ENCODE measurements at places on chromosomes 2 and 18. TPM values are rescaled to one million over a fixed set of nuclear protein-coding genes. Genes with fewer than 3 reads are reported as not detected.

- DNase-seq, result no peak
These were observed 111.7 kb upstream of the SCN1A start for GRCh38 chr2:166239548-166239947.

GRCh38 chr2:141021611-141022010 lies 1109.2 kb downstream of the LRP1B start:
- no peak for DNase-seq

DNA sequence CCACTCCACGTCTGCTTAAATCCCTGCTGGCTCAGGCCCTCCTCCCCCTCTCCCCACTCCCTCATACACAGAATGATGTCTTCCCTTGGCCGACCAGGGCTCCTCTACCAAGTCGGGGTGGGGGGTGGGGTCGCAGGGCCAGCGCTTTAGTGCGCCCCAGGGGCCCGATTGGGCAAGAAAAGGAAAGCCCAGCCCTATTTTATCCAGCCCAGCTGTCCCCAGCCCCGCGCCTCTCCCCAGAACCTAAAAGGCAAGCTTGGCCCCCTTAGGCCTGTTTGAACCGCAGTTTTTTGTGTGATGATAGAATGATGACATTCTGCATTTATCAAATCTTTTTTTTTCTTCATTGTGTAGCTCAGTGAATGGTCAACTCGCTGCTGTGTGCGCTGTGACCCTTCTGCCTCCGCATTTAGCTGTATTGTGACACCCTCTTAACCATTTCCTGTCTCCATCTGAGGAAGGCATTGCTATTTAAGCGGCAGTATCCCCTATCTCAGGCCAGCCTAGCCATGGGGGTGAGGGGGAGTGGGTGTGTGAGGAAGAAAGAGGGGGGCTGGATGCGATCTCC lies 231.4 kb downstream of the HAUS1 start:
- DNase-seq, result no peak

GRCh38 chr2:136117391-136117841 lies 533 bp downstream of the CXCR4 start:
- DNase-seq, result no peak

DNA sequence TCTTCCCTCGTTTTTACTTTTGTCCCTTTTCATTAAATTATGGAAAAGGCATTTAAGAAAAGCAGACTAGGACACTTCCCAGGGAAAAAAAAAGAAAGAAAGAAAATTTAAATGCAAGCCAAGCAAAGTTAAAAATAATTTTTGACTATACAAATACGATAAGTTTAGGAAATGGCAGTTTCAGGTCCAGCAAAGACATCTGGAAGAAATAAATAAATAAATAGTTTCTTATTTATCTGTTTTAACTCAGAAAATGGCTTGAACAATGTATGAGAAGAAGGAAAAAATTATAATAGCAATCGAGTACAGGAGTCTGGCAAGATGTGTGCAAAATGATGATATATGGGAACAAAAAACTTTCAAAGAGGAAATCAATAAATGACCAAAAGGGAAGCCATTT lies 114.6 kb upstream of the NCKAP5 start:
- no peak for DNase-seq

DNA sequence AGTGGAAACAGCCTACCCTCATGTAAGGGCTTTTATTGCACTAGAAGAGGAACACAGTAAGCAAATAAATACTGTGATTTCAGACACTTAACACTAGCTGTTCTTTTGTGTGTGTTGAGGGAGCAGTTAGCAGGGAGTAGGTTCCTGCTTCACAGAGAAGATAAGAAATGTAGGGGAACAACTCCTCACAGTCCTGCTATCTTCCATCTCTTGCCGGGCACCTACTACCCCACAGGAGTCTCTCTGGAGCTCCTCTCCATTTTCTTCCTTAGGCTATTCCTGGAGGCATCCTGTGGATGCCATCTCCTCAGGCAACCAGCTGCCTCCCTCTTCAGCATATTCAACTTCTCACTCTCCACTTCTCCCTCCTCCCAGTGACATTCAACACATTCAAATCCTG lies 145.0 kb downstream of the SRBD1 start:
- no peak for DNase-seq

DNA sequence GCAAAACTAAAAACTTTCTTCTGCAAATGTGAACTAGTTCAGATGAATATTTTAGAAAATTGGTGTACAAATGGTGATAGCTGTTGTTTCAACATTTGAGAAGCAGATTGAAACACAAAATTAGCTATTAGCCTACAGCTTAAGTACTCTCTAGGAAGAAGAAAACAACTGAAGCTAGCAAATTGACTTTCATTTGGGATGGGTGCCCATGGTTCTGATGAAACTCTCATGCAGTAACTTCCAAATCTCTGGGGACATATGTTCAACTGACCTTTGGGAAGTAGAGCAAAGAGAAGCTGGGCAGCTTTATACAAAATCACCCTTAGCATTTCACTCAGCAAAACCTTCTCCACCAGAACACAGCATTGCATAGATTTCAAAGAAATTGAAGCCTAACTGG lies 119.0 kb downstream of the GALNT13 start:
- DNase-seq, result no peak

DNA sequence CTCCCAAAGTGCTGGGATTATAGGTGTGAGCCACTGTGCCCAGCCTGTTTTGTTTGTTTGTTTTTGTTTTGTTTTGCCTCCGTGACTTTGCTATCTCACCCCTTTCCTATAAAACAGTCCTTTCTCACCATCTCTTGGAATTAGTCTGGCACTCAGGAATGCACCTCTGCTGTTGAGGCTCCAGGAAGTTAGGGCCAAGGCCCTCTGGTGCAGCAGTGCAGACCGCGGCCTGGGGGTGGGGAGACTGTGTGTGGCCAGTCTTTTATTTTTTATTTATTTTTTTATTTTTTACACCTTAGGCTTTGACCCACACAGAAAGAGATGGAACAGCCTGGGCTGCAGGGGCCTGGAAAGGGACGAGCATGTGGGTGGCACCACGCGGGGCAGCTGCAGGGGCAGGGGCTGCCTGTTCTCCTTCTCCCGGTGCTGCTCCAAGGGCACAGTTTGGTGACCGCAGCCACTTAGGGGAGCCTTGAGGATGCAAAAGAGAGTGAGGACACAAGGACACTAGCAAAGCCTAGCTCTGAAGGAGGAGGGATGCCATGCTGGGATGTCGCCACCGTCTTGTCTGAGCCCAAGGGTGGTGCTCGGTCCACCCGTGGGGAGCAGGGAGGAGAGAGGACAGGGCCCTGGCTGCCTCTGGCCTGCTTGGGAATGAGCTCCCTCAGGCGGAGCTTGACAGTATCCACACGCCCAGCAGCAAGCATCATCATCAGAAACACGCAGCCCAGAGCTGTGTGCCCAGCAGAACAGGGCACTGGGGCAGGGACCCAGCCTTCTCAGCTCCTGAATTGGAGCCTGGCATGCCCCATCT lies 19.4 kb upstream of the ALPI start:
- DNase-seq, result no peak

Gene CCL20
- total RNA-seq, result 39.7 TPM

Gene ACMSD
- not detected for total RNA-seq

Gene TMSB10
- 1,429 TPM for total RNA-seq

Gene PARD3B
- total RNA-seq, result 3.0 TPM

Gene SPR
- 0.60 TPM for total RNA-seq
